ENCODE measurements at places on chromosomes 1 and 21. TPM values are rescaled to one million over a fixed set of nuclear protein-coding genes. Genes with fewer than 3 reads are reported as not detected.

DNA sequence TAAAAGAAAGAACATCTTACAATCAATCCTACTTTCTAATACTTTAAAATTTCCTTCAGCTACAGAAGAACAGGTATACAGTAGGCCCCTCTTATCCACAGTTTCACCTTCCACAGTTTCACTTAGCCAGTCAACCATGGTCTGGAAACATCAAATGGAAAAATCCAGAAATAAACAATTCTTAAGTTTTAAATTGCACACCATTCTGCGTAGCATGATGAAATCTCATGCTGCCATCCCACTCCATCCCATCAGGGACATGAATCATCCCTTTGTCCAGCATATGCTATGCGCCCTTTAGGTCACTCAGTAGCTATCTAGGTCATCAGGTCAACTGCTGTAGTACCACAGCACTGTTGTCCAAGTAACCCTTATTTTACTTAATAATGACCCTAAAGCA, 67.7 kb downstream of the HSF2BP start:
- peak; percentile 66 for DNase-seq

Gene CELA2A
- not detected for total RNA-seq

DNA sequence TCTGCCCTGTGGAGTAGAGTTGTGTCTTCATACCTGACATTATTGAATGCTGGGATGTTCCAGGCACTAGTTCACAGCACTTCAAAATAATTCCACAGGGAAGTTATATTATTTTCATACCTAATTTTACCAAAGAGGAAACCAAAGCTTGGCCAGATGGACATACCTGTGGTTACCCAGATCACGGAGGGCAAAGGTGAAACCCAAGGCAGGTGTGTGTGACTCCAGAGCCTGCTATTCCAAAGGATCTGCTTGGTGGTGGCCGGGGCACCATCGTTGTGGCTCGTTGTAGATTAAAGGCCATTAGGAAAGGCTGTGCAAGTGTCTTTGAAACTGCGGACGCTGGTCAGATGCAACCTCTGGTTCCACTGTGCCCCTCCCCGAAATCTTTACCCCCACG, 108.6 kb downstream of the ZBTB18 start:
- DNase-seq, result no peak

DNA sequence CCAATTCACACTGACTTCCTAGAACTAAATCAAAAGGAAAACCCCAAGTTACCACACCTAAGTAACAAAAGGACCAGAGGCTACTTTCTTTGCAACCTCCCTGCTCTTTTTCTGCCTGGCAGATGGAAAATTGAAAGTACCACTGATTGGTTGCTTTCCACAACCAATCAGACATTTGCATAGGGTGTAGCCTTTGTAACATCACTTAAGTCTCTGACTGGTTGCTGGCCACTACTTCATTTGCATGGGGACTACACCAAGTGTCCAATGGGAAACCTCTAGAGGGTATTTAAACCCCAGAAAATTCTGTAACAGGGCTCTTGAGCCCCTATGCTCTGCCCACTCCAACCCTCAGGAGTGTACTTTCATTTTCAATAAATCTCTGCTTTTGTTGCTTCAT, 365.0 kb downstream of the LTN1 start:
- DNase-seq, result no peak

DNA sequence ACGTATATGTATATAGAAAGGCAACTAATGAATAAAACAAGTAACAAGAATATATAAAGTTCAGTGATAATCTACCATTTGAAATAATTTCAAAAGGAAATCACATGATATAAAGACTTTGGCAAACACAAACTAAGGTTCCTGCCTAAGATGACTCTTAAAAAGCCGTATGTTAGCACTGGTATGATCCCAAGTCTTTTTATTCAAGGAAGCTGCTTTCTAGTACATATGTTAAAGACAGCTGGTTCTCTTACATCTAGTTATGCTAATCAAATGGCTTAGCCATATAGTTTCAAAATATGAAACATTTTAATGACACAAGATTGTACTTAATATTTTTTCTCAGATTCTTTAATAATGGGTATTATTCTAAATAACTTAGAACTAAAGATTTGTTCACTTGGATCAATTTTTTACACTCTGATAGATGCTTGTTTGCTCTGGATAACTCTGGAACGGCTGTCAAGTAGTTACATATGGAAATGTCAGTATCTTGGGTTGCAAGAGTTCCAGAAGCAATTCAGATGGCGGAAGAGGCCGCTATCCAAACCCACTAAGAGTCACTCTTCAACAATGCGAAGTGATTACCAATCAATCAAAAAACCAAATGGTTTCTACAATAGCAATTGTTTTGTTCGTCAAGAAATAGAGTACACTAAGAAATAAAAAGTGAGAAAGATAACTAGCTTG, 21.4 kb downstream of the STX6 start:
- DNase-seq, result no peak

GRCh38 chr21:32712641-32713040, 15.2 kb downstream of the SYNJ1 start:
- no peak for DNase-seq

DNA sequence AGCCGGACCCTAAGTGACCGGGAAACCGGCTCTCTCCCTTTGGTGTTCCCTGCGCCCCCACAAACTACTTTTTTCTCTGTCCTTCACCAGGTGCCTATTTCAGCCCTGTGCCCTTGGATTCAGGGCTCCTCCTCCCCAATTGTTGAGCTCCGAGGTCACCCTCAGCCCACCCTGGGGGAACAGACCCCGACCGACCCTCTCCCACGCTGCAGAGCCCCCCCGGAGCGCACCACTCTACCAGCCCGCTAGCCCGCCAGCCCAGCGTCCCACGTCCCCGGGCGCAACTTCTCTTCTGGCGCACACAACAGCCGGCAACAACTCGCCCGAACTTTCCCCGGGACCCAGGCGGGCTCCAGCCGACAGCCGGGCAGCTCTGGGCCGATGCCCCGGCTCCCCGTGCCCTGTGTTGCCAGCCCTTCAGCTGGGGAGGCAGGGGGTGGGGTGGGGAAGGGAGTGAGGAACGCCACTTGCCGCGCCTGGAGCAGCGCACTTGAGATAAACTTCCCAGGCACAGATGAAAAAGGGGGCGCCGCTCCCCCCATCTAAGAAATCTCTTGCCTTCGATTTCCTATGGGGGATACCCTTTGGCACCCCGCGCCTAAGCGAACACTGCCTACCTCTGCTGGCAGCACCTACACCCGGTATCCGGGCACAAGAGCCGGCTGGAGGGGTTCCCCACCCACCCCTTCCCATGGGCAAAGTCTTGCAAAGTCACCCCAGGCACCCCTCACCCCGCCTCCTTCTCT, 997 bp downstream of the CASZ1 start:
- DNase-seq, result no peak

DNA sequence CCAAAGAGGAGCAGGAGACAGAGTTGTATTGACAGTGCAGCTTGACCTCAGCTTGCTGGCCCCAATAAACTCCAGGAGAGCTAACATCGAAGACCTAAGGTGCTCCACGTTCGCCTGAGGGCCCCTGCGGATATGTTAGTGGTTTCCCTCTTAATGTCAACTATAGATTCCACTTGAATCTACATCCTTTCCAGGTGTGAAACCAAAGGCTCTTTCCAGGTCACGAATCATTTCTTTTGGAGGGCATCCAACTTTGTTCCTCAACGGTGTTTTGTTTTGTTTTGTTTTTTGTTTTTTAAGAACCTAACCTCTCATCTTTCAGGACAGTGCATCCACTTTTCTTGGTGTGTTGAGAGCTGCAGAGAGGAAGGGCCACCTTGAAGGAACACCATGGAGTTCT, 267.6 kb upstream of the SGIP1 start:
- DNase-seq, result peak; percentile 65

Gene KIF14
- total RNA-seq, result 25.5 TPM

DNA sequence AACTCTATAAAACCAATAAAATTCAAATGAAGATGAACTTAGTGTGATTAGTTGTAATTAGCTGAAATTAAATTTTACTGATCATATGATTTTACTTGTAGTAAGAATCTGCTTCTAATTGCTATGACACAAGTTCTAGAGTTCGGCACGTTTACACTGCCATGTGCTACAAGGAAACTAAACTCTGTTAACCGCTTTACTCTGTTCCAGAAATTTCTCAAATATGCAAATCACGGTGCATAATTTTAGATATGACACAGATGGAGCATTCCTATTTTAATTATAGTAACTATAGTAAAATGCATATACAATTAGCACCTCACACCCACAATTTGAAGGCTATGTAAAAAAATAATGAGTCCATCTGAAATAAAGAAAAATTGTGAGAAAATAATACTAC, 14.8 kb downstream of the HEATR1 start:
- no peak for DNase-seq

Gene AGT
- total RNA-seq, result not detected

- DNase-seq, result no peak
These were observed 135.3 kb upstream of the EDN2 start for GRCh38 chr1:41619511-41620364.

Gene FRRS1
- total RNA-seq, result 7.4 TPM

Gene OR2T10
- not detected for total RNA-seq

- DNase-seq, result peak; percentile 54
These were observed 21.2 kb upstream of the LGALS8 start for GRCh38 chr1:236502579-236502971.

Gene ARMH1
- 0.96 TPM for total RNA-seq

DNA sequence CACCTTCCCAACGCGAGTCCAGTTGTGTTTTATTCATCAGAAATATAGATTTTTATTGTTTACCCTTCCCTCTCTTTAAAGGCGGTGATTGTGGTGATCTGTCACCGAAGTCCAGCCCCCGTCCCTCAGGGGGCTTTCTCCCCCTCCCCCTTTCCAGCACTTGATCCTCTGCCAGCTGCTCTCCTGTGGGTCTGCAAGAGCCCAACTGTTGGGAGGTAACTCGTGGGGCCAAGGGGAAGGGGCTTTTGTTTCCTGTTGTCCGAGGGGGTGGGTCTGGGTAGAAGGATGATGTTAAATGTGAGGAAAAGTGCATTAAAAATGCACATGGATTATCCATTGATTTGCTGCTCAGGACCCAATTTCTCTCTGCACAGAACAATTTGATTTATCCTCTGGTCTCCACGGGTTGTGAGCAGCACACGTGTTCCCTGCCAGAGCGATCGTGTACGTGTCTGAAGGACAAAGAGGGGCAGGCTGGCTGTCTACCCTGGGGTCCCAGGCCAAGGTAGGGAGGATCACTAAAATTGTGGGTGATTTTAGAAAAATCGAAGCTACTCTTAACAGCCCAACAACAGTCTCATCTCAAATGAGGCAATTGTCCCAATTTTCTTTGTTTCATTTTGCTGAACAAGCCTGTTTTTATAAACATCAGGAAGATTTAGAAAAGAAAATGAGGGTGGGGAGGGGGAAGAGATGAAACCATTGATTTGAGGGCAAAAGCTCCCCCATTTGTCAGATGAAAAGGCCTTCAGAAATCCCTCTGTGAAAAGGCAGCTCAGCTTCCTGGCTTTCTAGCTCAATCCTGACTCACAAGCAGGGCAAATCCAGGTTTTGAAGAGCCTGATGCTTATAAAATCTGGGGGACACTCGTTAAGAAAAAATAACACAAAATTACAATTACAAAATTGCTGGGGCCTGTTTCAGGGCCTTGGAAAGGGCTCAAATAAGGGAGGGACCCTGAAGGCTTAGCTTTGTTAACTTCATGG, 176.2 kb downstream of the RHOU start:
- no peak for DNase-seq

Gene FAM177B
- total RNA-seq, result not detected

Gene MTARC2
- 5.2 TPM for total RNA-seq

DNA sequence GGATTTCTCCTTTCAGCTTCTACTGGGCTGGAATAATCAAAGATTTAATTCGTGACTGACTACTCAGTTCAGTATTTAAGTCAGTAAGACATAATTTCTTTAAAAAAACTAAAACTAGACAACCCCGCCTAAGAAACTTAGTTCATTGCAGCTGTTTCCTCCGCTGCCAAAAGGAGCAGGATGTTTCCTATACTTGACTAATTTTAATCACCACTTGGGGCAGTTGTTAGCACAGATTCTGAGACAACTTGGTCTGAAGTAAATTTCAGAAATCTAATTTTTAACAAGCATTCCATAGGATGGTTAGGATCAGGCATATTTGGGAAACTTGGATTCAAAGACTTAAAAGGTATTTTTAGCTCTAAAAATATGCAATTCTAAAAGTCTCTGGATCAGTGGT, 34.0 kb downstream of the EPRS1 start:
- DNase-seq, result no peak

DNA sequence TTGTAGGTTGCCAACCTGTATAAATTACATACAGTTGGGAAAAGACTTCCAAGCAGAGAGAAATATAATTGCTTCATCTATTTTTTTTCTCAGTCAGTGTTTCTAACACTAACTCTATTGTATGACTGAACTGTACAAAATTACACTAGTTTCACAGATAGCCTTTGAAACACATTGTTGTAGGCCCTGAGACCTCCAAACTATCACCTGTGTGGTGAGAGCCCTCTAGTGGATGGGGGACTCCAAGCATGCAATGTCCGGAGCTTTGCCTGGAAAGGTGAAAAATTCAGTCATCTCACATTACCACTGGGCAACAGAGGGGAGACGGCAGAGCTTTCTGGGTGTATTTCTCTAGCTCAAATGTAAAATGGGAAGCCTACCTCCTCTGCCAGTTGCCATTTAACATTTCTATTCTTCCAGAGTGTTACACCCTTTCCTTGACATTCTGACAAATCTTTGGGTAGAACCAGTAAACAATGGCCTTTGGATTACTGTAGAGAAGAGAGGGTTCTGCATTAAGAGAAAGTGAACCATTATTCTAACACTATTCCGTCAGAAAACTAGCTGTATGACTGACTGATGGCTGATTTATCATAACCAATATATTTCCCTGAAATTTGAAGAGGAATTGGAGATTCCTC, 212.2 kb downstream of the LYPLAL1 start:
- DNase-seq, result peak; percentile 87

DNA sequence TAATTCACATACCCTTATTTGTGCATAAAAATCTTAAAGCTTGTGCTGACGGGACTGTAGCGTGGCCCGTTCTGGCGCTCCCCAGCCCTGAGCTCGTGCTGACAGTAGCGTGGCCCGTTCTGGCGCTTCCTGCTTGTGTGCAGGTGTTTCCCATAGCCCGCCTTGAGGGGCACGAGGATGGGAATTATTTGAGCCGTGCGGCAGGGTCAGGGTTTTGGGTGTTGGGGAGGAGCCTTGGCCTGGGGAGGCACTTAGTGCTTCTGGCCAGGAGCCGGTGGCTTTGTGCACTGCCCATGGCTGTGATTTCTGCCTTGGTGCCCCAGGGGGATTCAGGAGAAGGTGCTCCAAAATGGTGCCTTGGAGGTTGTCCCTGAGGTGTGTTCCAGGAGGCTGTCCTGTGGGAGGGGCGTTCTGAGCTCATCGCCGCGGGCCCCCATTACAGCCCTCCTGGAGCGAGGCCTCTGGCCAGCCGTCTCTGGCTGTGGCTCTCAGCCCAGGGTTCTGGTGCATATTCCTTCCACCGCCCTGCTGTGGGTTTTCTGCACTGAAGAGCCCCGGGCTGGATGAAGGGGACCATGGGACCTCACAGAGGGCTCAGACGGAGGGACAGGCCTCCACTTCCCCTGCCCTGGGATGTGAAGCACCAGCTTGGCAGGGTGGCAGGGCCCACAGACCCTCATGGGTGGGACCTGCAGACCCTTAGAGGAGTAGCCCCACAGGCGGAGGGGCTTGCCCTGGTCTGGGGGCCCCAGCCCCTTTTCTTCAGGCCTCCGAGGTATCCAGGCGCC, 6.6 kb downstream of the SLX9 start:
- DNase-seq, result no peak
